ENCODE measurements at places on chromosomes 16 and 17.
A peak's percentile ranks its signal among the peaks of the same experiment; 100 is the strongest.

- DNase-seq = peak; percentile 90
Measured at GRCh38 chr17:43760254-43760852, 1.8 kb upstream of the SOST start.

DNA sequence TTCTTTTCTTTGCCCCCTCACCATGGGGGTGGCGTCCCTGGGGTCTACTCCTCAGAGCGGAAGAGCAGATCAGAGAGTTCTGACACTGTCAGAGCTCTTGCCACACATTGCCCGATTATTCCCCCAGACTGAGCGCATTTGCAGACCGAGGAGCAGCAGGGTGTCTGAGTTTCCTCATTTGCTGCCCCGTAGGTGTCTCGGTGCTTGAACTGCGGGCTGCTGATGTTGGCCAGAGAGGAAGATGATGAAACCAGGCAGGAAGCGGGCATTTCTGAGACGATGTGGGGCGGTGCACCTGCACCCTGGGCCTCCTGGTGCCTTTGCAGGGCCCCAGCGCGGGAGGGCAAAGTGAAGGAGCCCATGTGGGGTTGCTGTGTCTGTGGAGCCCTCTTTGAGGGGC, 55.2 kb downstream of the ARSG start:
- DNase-seq = peak; percentile 89

GRCh38 chr17:37558299-37558698, 50.9 kb downstream of the SYNRG start:
- DNase-seq = no peak

DNA sequence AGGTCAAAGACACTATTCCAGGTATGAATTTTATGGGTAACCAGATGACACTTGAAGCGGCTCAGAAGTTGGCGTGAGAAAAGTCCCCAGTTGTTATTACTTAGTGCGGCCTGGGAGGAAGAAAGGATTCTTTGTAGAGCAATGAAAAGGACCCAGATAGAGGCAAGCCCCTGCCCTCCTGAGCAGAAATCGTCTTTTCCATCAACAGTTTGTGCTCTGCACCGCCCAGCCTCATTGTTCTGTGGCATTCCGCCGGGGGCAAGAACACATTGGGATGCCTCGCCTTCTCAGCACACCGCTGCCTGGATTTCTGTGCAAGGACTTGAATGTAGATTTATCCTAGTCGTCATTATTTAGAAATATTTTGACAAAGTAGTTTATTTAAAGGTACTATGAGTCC, 32.7 kb upstream of the CRHR1 start:
- no peak for DNase-seq

- no peak for DNase-seq
Measured at GRCh38 chr17:76082326-76083251, 3.6 kb downstream of the ZACN start.

- peak; percentile 52 for DNase-seq
Measured at GRCh38 chr17:41863074-41863848, 2.0 kb downstream of the KLHL11 start.

DNA sequence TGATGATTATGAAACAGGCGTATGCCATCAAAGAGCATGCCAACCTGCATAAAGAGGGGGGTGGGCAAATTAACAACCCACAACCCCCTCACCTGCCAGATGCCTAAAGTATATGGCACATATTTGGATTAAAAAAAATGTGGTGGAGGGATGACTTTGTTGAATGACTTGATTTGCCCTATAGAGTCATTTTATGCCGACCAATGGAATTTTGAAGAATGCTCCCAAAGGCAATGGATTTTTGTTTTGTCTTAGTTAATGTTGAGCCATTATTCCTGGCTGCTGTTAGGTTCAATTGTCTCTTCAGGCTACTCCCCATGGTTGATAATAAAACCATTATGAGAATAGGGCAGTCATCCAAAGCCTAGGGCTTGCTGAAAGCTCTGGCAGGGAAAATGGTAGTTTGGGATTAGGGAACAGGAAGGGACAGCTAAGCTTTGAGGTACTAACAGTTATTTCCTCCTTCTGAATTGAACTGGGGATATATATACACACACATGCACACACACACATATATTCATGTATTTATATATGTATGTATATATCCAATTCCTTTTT, 5.8 kb upstream of the CHCT1 start:
- DNase-seq = no peak

GRCh38 chr16:14569213-14569612, 60.8 kb downstream of the PARN start:
- DNase-seq = no peak
